ENCODE measurements at places on chromosomes 3 and 15.

DNA sequence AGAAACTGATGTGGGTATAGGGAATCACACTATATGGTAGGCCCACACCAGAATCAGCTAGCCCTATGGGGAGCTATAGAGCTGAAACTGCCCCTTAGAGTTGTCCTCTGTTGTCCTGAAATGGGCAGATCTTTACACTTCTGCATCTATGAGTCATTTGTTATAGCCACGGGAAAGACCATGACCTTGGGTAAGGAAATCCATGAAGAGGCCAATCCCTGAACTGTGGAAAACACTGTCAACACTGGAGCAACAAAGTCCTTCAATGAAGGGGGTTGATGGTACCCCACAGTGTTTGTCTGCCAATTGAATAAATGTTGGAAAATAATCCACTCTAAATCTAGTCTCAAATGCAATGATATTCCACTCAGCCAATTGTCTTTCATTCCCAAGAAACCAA is 5.2 kb upstream of the CD200R1 start:
- no peak for DNase-seq

- no peak for DNase-seq
Measured at GRCh38 chr3:186965141-186965879, 35.0 kb downstream of the ST6GAL1 start.

GRCh38 chr3:134898181-134898754 is 103.2 kb downstream of the EPHB1 start:
- no peak for DNase-seq

- DNase-seq, result peak; percentile 69
Measured at GRCh38 chr3:134486577-134487041, 752 bp downstream of the CEP63 start.

DNA sequence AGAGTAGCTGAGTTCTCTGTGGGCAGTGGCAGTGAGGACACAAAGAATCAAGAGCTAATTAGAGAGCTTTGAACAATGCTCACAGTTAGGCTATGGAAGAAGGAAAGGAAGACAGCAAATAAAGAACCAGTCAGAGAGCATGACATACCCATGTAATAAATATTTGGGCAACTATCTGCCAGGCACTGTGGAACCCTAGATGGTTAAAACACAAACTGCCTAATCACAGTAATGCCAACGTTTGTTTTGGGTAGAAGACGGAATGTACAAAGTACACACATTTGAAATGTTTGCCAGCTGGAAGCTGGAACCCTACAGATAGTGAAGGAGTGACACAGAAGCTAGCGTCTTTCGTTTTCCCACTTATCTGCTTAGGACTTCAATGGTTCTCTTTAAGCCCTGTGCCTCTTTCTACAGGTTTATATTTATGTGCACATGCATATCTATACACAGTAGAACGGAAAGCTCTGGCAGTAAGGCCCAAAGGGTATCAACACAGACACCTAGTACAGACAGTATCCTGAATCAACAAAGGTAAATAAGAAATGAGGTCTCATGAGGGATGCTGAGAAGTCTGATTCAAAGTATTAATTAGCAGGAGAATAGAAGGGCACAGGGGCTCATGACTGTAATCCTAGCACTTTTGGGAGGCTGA is 44.6 kb downstream of the ANKRD28 start:
- DNase-seq, result no peak

GRCh38 chr15:90294601-90295269 is 29.3 kb downstream of the NGRN start:
- DNase-seq, result no peak

GRCh38 chr3:39191773-39192172 is 622 bp downstream of the XIRP1 start:
- DNase-seq, result no peak

- no peak for DNase-seq
Measured at GRCh38 chr15:99002226-99002625, 5.4 kb downstream of the PGPEP1L start.

GRCh38 chr3:29152379-29152778 is 128.5 kb upstream of the RBMS3 start:
- DNase-seq, result no peak
